ENCODE measurements at places on chromosomes 12 and 14.

DNA sequence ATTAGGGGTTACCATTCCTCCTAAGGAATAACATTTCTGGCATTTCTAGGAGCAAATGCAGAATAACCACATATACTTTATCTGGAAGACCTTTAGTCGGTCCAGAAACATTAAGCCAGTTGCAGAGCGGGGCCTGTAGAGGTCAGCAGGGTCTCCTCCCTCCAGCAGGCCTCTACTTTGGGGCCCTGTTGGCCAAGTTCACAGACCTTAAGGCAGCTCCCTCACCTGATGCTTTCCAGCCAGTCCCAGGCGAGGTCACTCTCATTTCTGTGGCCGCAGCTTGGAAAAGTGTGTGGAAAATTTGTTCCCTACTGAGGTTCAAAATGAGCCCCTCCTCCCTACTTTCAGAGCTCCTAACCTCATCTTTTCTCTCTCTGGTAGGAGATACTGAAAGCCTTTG is 74.1 kb downstream of the ESR2 start:
- DNase-seq = no peak

DNA sequence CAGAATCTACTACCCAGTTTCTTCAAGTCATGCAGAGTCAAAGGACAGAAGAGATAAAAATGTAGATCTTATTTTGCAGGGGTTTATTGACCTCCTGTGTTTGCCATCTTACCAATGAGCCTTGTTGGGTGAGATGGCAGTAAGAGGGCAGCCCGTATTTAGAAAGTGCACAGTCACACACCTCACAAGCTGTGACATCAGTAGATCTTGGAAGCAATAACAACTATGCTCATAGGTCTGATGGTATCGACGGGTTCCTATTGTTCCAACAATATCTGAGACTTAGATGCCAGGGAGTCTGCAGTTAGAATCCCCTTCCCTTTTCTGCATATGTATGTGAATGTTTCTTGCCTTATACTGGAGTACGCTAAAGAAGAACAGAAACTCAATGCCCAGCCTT is 189.0 kb upstream of the DYRK2 start:
- DNase-seq = no peak

- no peak for DNase-seq
Observed at GRCh38 chr12:105983622-105984320, 155.0 kb downstream of the NUAK1 start.

DNA sequence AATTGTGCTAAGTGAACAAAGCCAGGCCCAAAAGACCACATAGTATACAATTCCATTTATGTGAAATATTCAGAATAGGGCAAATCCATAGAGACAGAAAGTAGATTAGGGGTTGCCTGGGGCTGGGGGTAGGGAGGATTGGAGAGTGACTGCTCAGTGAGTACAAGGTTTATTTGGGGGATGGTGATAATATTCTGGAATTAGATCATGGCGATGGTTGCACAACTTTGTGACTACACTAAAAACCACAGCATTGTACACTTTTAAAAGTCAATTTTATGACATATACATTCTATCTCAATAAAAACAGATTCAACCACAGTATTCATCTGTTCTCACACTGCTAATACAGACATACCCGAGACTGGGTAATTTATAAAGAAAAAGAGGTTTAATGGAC is 68.7 kb upstream of the MAP1LC3B2 start:
- DNase-seq = no peak

DNA sequence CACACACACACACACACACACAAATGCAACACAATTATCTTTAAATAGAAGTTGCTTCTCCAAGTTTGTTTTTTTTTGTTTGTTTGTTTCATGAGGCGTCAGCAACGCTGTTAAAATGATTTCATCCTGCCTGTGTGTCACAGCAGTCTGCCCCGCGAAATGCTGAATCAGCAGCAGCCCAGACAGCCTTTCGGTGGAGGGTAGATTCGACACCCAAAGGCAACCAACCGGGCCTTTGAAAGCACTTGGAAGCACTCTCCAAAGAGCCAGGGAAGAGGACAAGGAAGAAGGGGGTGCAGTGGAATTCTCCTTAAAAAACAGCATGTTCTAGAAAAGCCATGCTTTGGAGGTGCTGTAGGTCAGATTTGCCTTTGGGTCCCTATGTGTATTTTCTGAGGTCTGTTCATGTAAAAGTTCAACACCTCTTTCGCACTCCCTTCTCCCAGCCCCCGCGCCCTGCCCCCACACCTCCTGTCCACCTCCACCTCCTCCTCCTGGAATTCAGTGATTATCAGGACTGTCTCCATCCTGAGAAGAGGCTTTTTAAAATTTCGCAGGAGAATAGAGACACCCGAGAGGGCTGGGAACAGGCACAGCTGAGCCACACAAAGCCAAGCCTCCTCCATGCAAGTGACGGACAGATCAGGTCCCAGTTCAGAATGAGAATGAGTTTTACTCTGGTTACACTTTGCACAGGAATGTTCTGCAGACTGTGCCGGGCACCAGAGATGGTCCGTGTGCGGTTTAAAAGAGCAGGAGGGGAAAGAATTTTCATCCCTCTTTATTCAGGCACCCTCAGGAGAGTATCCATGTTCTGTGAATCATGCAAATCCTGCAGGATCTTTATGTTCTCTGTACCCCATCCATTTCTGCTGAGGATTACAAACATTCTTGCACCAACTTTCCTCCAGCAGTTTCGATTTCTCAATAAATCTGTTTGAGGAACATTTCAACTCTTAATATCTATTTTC is 177.9 kb downstream of the ETV6 start:
- DNase-seq = no peak

GRCh38 chr12:52667931-52668330 is 12.3 kb downstream of the KRT1 start:
- DNase-seq = no peak

- no peak for DNase-seq
Observed at GRCh38 chr12:89936631-89937030, 228.0 kb upstream of the ATP2B1 start.

DNA sequence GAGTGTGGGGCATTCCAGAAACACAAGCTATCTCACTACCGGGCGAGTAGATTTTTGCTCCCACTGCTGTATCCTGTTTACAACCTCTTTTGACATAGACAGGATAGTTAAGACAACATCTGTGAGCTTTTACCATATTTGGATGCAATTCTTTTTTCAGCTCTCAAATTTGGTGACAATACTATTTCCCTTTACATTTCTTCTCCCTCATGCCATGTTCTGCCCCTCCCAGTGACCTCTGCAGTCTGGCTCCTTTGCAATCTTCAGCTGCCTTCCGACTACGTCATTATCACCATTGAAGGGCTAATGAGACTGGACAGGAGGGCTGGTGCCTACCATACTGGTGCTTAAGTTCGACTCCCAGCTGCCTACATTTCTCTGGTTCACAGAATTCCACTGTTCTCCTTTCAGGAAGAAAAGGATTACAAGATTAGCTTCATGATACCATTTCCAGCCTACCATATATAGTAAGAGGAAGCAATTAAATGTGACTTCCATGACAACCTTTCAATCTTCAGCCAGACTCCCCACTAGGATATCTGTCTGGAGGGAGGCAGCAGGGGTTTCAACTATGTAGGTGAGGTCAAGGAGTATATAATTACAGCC is 251.6 kb downstream of the PHLDA1 start:
- no peak for DNase-seq

GRCh38 chr12:121222847-121223246 is 12.9 kb downstream of the P2RX4 start:
- DNase-seq = no peak

- no peak for DNase-seq
Observed at GRCh38 chr12:79452906-79453305, 237.9 kb downstream of the PAWR start.
